ENCODE measurements at places on chromosomes 2 and 18.

DNA sequence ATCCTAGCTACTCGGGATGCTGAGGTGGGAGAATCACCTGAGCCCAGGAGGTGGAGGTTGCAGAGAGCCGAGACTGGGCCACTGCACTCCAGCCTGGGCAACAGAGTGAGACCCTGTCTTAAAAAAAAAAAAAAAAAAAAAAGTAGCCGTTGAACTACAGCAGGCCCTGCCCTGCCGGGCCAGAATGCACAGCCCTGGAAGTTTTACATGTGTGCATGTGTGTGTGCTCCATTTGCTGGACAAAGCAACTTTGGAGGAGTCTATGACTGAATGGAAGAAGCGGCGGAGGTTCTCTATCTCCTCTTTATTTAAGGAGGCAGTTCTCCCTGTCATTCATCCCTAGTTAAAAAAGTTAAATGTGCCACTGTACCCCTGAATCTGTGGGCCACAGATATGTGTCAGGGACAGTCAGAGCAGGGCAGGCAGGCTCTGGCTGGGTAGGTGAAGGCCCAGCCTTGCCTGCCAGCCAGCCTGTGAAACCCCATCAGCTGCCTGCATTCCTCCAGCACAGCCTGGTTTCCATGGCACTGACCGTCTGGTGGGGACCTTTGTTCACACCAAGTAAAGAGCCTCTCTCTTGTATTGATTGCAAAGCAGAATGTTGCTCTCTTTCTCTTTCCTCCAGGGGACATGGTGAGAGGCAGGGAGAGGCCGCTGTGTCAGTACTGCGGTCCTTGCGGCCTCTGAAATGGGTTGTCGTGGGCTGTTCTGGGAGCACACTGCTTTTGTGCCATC is 10.9 kb downstream of the LIPG start:
- no peak for DNase-seq

- DNase-seq = no peak
Measured at GRCh38 chr2:10091182-10091888, 11.1 kb upstream of the CYS1 start.

GRCh38 chr2:26720322-26721114 is 28.0 kb downstream of the KCNK3 start:
- peak; percentile 59 for DNase-seq

- no peak for DNase-seq
Measured at GRCh38 chr2:203867561-203868200, at the start of gene CTLA4. Gene CTLA4 (plus strand): TSS chr2:203867771. CDS start chr2:203867943, 172 bp downstream.

GRCh38 chr18:13521418-13521817 is 204.9 kb downstream of the FAM210A start:
- no peak for DNase-seq

GRCh38 chr18:55549474-55550104 is 38.4 kb downstream of the TCF4 start:
- peak; percentile 4 for DNase-seq

DNA sequence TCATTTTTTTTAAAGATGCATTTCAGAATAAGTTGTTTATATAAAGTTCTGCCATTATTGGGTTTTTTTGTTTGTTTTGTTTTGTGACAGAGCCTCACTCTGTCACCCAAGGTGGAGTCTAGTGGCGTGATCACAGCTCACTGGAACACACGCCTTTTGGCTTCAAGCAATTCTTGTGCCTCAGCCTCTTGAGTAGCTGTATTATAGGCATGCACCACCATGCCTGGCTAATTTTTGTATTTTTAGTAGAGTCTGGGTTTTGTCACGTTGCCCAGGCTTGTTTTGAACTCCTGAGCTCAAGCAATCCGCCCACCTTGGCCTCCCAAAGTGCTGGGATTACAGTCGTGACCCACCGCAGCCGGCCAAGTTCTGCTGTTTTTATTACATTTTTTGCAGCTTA is 72.3 kb downstream of the R3HDM1 start:
- DNase-seq = no peak

- DNase-seq = peak; percentile 81
Measured at GRCh38 chr2:25521665-25522387, 151.6 kb downstream of the DTNB start.

- DNase-seq = peak; percentile 35
Measured at GRCh38 chr18:55302167-55302833, 285.7 kb downstream of the TCF4 start.
